ENCODE measurements at places on chromosomes 1 and 21.

GRCh38 chr1:53049574-53049967, 12.4 kb upstream of the PODN start:
- no peak for DNase-seq

DNA sequence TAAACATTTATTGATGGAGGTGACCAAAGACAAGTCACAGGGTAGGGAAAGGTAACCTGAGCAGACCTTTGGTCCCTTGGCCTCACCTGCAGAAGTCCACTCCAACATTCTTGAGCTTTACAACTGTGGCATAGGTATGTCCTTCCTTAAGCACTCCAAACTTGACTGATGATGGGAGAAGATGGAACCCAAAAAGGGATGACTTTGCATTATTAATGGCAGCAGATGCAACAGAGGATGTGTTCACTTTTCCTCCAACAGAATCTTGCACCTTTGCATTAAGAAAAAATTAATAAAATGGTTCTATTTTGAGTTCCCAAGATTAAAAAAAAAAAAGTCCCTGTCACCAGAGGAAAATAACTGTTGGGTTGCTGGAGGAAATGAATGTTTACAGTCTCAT, 42.2 kb downstream of the WDR3 start:
- DNase-seq, result no peak

DNA sequence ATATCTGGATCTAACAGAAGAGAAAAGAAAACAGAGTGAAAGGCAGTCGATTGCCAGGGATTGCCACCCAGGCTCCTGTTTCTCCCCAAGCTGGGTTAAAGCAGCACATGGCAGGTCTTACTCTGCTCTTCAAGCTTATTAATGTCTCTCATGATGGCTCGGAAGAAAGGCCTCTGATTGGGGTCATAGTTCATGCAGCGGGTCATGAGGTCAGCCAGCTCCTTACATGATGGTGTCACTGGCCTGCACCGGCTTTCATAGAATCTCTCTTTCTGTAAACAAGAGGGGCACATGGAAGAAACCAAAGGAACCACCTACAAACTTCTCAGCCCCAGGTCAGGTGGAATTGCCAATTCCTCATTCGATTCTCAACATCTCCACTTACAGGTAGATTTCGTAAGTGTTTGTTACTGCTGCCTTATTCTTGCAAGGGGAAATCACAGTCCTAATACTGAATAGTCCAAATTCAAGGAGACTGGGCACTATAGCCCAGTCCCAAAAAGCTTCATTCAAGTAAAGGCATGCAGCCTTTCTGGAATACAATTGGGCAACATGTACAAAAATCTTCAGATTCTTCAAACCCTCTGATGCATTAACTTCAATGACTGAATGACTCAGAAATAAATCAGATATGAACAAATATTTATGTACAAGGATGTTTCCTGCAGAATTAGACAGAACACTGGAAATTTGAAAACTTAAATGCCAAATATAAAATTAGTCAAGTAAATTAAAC, 96.6 kb downstream of the RAVER2 start:
- DNase-seq, result no peak

DNA sequence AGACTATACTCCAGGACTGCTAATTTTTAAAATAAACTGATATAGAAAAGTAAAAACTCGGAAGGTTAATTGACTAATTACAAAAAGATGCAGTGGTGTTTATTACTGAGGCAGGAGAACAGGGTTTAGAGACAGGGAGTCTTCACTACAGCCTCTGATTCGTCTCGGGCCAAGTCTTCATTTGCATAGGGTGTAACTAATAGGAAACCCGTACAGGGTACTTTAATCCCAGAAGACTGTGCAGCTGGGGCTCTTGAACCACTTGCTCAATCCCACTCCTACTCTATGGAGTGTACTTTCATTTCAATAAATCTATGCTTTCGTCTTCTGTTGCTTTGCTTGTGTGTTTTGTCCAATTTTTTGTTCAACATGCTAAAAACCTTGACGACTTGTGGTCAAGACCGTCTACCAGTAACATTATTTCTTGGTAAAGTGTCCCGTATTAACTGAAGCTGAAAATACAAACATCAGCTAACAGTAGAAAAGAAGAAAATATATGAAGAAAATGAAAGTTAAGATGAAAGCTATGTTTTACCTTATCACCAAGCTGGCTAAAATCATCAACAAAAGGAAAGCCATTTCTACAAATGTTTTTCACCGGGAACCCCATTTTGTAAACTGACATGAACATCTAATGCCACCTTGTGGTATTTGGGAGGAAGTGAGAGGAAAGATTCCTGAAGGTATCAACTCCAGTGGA, 8.0 kb downstream of the SDHB start:
- no peak for DNase-seq

- DNase-seq, result no peak
Observed at GRCh38 chr21:41361053-41361785, 608 bp upstream of the MX2 start.
